Jurkat, Clone E6-1 (cell line): ENCODE measurements at places on chromosomes 4 and X.

DNA sequence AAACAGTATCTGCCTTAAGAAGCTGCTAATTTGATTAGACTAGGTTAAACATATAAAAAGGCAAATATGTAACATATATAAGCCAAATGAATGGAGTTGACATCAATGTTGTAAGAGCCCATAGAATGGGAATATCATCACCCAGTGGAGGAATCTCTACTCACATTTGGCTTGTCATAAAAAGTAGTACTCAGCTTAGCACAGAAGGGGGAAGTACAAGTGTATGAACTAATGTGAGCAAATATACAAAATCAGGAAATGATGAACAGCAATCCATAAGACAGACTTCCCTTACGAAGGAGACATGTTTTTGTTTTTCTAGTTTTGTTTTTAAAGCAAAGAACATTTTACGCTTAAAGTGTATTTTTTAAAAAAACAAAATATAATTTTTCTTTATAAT is 74.9 kb downstream of the MAB21L2 start:
- DNase-seq: no peak

DNA sequence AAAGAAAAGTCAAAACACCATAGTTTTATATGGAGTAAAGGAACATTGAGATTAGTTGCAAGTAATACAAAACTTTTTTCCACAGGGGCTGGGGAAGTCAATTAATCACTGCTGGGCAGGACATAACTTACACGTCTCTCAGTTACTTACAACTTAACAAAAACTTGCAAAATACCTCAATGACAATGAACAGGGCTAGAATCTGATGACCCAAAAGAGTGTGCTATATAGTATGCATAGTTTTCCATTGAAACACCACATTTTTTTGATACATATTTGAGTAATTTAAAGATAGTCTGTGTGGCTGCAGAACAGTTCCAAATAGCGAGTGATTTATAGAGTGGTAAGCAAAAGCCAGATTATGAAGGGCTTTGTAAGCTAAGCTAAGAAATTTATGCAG is 172.3 kb upstream of the TRPC5 start:
- DNase-seq: no peak

DNA sequence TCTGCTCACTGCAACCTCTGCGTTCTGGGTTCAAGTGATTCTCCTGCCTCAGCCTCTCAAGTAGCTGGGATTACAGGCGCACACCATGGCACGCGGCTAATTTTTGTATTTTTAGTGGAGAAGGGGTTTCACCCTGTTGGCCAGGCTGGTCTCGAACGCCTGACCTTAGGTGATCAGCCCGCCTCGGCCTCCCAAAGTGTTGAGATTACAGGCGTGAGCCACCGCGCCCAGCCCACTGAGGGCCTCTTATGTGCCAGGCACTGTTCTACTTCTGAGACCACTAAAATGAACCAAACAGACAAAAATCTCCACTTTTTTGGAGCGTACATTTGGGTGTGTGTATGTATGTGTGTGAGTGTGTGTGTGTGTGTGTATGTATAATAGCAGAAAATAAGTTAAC is 117.2 kb upstream of the H2AZ1 start:
- no peak for DNase-seq

DNA sequence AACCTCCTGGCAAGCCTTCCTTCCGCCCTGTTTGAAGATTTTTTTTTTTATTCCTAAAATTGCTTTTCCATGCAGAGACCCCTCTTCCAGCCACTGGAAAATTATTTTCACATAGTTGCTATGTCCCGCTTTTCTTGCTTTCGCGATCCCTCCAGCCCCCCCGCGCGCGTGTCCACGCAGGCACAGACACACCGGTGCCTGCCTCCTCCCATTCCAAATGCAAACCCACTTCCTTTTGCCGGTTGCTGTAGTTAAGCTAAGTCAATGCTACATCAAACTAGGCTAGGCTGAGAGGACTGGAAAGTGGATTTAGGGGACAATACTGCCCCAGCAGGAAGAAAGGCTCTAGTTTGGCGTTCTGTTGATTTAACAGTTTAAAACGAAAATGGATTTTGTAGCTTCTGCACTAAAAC is 111.0 kb downstream of the DHX15 start:
- peak; percentile 60 for DNase-seq

DNA sequence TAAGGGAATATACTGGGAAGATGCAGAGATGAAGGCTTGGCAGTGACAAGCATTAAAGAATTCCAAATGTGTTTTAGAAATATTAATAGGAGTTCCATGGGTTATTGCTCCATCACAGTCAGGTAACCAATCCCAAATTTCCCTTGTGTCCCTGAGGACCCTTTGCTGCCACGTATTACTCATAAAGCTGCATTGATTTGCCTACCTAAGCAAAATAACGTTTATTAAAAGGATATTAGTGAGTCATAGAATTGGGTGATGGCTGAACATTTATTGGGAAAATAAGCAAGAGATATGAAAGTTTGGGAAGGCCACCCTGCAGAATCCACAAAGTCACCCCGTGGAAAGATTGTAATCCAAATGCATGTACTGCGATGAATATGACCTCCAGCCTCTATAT is 782.1 kb downstream of the RAPGEF2 start:
- DNase-seq: no peak

- no peak for DNase-seq
Observed at GRCh38 chr4:95129031-95129430, 371.3 kb downstream of the BMPR1B start.

DNA sequence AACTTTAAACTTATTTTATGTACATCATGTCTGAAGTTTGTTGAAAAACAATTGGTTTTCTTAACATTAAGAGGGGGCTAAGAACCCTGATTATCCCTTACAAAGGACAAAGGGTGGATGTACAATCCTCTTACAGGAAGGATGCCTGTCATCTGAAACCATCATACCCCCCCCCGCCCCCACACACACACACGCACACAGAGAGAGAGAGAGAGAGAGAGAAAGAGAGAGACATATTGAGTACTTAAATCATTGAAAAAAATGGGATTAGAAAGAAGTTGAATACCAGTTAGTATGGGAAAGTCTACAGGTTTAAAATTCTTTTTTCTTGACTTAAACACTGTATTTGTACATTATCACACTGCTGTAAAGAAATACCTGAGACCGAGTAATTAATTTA is 10.9 kb upstream of the PGM2 start:
- DNase-seq: no peak

- no peak for DNase-seq
Observed at GRCh38 chr4:74968456-74969164, 35.7 kb downstream of the PARM1 start.

GRCh38 chr4:93384241-93384640 is 444.3 kb upstream of the ATOH1 start:
- no peak for DNase-seq

GRCh38 chr4:795726-796119 is 30.2 kb downstream of the CPLX1 start:
- no peak for DNase-seq

- no peak for DNase-seq
Observed at GRCh38 chr4:149719357-149719756, 96.3 kb downstream of the IQCM start.

DNA sequence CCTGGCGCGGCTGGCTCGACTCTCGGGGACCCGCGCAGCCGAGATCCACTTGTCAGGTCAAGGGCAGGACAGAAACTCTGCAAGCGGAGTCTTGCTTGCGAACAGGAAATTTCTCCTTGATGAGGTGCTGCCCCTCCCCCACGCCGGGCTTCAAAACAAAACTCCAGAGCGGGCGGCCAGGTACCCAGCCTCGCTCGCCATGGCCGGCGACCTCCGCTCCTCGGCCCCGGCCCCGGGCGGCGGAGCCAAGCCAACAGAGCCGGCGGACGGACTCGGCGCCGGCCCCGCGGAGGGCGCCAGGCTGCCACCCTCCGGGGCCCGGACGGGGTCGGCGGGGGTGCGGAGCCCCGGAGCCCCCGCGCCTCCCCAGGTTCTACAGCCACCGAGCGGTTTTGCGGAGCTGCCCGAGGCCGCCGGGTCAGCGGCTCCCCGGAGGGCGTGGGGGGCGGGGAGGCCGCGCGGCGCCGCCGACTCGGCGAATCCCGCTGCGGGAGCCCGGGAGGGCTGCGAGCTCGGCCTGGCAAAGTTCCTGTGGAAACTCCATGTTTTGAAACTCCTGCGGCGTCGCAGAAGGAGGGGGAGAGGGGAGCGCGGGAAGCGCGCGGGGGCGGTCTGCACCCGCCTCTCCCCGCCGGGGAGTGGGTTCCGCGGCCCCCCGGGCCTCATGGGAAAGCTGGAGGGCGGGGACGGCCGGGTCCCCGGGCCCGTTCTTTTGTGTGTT is 11.7 kb upstream of the BCOR start:
- peak; percentile 42 for DNase-seq

GRCh38 chr4:145703850-145704497 is 24.0 kb downstream of the C4orf51 start:
- DNase-seq: no peak

DNA sequence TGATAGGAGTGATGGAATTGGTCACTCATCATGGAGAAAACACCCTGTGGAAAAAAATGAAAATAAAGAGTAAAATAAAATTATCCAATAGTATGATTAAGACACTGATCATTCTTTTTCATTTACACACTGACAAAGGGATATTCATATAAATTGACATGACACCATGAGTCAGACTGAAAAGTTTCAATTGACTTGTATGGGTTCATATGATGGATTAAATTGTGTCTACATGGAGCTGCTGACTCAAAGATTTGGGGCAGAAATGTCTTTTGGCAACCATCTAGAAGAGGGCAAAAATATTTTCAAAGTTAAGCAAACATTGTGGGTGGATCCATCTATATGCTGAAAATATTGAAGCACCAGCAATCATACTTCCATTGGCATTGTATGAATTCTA is 153.4 kb upstream of the PPP3CA start:
- DNase-seq: no peak

- DNase-seq: no peak
Observed at GRCh38 chr4:10605746-10606482, 78.7 kb downstream of the CLNK start.

- DNase-seq: no peak
Observed at GRCh38 chrX:131544218-131544617, 344 bp downstream of the OR13H1 start.

GRCh38 chr4:183183906-183184535 is 85.0 kb downstream of the WWC2 start:
- no peak for DNase-seq

GRCh38 chrX:153190381-153190780 is 11.3 kb downstream of the MAGEA1 start:
- no peak for DNase-seq

DNA sequence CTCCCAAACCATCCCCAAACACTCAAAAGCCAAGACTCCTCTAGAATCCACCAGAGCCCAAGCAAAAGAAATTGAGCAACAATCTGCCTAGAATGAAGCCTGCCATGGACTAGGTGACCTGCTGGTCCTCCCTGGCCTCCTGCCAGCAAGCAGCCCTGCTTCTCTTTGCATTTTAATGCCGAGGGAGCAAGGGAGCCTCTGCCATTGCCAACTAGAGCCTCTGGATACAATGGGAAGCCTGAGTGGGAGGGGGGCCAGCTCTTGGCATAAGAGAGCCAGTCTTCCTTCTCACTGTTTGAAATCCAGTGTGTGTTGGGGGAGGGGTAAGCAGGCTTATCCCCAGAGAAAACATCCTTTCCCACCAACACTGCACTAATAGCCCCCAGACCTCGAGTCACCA is 1.5 kb upstream of the GDPD2 start:
- DNase-seq: no peak

DNA sequence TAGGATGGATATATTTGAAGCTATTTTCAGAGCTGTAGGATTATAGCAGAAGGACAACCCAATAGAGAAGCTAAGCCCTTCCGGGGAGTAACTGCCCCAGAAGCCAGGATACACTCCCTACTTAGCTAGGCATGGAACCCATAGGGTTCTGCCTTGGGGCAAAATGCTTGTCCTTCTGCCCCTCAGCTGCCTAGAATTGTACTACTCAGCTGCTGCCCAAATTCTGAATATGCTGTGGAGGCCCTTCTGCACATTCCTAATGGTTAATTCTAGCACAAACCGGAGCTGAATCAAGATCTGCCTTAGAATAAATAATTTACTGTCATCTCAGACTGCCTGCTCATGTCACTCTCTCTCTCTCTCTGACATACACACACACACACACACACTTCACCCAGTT is 297.7 kb upstream of the VCX3A start:
- no peak for DNase-seq

- no peak for DNase-seq
Observed at GRCh38 chr4:124806403-124806802, 93.9 kb upstream of the ANKRD50 start.

DNA sequence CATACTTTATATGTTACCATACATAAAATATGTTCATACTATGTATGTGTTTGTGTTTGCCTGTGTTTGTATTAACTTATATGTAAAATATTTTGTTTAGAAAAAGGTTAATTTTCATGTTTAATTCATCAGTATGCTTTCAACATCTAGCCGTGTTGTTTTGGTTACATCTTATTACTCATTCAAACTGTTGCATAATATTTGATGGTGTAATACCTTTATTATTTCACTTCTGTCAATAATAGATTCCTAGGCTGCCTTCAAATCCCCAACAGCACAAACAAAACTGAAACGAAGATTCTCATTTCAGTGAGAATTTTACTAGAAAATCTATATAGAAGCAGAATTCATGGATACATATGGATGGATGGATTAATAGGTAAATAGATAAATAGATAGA is 462.3 kb upstream of the ADGRL3 start:
- DNase-seq: no peak

- peak; percentile 32 for DNase-seq
Observed at GRCh38 chr4:85147481-85148076, 181.1 kb upstream of the WDFY3 start.

- no peak for DNase-seq
Observed at GRCh38 chr4:41556526-41556925, 18.6 kb downstream of the LIMCH1 start.

- DNase-seq: no peak
Observed at GRCh38 chrX:52988985-52989917, 30.9 kb upstream of the FAM156A start.

DNA sequence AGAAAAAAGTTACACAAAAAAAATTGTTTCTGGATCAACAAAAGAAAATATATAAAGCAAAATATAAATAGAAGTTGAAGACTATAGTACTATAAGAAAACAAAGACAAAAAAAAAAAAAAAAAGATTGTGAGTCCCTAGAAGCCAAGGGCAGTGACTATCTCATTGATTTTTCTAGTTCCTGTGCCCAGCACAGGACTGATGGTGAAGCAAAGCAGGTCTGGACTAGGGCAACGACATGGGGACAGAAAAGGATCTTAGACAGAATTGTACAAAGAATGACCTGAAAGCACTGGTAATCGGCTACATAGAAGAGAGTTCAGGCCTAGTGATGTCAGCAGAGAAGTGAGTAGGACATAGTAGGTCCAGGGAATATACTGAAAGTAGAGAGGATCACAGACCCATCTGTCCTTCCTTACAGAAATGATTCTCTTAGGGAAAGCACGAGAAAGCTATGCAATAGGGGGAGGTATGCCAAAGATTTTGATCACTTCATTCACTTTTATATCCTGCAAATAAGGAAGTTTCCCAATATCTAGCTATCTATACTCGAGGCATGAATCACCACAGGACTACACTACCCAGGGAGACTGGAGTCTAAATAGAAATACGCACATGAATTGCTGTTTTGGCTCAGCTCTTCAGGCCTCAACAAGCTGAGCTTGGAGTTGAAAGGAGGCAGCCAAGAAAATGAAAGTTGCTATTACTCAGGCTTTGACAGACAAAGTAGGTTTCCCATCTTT is 230.9 kb upstream of the GPC4 start:
- DNase-seq: no peak
